Activated CD4-positive, alpha-beta T cell treated with anti-CD3 and anti-CD28 coated beads, Interleukin-2, amount 10 ng/mL, durations not matched to agents 7 days and 5 days (primary cell): ENCODE measurements at places on chromosomes 16 and 17. TPM values are rescaled to one million over a fixed set of nuclear protein-coding genes. Genes with fewer than 3 reads are reported as not detected.

The C1QL1 gene
- total RNA-seq = 0.77 TPM

The GLIS2 gene
- total RNA-seq = 0.12 TPM

The LRRC37A gene
- total RNA-seq = 1.5 TPM

The RNF112 gene
- 0.58 TPM for total RNA-seq

The MYH1 gene
- not detected for total RNA-seq

GRCh38 chr17:42009170-42009569 is 8.1 kb downstream of the DNAJC7 start:
- DNase-seq = no peak

GRCh38 chr17:57970710-57971109 is 15.5 kb upstream of the CUEDC1 start:
- no peak for DNase-seq

GRCh38 chr17:57045868-57046704 is 39.0 kb upstream of the AKAP1 start:
- peak; percentile 13 for DNase-seq

GRCh38 chr16:50816901-50817555 is 75.1 kb downstream of the CYLD start:
- DNase-seq = no peak

DNA sequence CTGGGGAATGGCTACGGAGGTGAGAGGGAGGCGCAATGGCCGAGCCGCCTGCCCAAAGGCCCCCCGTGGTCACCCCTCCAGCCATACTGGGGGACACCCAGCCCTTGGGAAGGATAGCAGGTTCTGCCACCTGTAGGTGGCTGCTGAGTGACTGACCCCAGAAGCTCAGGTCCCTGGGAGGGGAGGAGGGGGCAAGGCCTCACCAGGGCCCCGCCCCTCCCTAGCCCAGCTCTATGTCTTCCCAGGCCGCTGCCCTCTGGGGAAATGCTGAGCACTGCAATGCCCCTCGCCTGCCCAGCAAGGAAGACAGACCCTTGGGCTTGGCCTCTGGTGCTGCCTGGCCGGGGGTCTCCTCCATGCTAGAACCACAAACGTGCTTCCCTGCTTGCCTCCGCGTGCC is 11.4 kb upstream of the CLDN9 start:
- DNase-seq = no peak

GRCh38 chr16:50040710-50041109 is 15.7 kb downstream of the CNEP1R1 start:
- DNase-seq = no peak

DNA sequence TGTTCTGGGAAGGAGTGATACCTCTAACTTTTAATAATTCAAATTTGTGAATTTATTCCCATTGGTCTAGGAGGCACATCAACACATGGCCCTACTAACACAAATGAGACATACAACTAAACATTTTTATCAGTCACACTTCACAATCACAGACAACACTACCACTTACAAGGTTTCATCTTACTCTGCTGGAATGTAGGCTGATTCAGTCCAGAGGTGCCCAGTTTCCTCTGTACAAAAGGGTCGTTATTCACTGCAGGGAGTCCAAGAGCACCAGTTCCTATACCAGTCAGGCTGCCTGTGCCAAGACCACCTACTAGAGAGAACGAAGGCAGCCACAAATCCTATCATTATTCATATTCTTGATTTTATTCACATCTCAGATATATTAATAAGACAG is 41.4 kb downstream of the SETD6 start:
- DNase-seq = no peak
